ENCODE measurements at places on chromosomes 2 and 18.

- DNase-seq: no peak
These were observed 129.9 kb downstream of the CACNB4 start for GRCh38 chr2:151968770-151969470.

DNA sequence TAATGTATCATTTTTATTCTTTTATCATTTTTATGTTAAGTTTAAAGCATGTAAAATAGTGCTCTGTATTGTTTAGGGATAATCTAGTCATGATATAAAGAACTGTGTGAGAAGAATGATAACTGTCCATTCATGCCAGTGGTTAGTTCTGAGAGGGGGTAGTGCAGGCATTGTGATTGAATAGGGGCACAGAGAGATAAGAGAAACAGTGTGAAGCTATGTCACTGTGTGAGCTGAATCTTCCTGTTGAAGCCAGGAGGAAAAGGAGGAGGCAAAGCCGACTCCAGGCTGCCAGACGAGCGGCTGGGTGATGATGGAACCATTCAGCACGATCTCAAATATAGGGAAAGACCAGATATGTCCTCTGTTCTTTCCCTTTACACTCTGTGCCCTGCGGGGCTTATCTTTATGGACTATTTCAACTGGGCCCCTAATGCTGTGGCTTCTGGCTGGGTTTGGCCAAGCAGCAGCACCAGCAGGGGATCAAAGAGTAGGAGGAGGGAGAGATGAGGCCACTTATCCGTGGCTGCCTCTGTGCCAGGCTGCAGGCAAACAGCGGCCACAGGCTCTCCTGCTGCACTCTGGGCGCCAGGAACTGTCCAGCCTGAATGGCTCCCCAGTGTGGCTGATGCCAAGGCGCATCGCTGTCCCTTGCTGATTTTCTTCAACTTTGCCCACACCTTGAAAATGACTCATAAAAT is 128.0 kb downstream of the SPP2 start:
- DNase-seq: no peak

DNA sequence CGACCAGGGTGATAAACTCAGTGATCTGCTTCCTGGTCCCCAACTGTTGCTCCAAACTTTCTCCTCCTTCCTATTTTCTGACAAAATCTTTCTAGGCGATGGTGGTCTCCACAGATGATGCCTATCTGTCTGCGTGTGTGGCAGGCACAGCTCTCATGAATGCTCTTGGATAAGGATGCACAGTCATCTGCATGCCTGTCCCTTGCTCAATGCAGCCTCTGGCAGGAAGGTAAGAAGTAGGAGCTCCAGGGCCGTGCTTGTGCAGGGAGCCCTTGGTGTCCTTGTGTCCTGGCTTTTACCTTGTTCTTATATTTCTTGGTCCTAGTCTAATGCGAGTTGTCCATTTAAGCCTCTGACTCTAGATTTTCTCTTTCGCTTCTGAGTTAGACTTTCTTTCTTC is 57.5 kb downstream of the INSIG2 start:
- DNase-seq: no peak

- no peak for DNase-seq
These were observed 164.2 kb upstream of the ETAA1 start for GRCh38 chr2:67232936-67233335.

- DNase-seq: no peak
These were observed 204.9 kb downstream of the PTGR3 start for GRCh38 chr18:75003764-75004690.

DNA sequence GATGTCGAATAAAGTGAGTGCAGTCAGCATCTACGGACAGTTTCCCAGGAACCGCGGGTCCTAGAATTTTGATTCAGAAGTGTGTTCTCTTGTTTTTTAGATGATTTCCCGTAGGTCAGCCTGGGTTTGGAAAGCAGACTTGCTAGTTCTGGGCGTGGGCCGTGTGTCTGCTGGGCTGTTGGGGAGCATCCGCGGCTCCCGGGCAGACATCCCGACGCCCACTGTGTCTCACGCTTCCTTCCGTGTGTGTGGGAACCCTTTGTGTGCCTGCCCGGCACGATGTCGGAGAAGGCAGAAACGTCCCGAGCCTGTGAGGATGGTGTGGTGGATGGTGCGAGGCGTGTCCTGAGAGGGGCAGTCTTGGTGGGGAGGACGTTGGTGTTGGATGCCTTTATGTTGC is 18.4 kb downstream of the CTDP1 start:
- DNase-seq: no peak

Measured in CD14-positive monocyte (primary cell).